NCI-H460 (cell line): ENCODE measurements at places on chromosomes 4 and X.
A peak's percentile ranks its signal among the peaks of the same experiment; 100 is the strongest.

GRCh38 chr4:7838136-7838782 lies 101.4 kb downstream of the AFAP1 start:
- no peak for DNase-seq

GRCh38 chr4:23805450-23805851 lies 84.4 kb downstream of the PPARGC1A start:
- no peak for DNase-seq

DNA sequence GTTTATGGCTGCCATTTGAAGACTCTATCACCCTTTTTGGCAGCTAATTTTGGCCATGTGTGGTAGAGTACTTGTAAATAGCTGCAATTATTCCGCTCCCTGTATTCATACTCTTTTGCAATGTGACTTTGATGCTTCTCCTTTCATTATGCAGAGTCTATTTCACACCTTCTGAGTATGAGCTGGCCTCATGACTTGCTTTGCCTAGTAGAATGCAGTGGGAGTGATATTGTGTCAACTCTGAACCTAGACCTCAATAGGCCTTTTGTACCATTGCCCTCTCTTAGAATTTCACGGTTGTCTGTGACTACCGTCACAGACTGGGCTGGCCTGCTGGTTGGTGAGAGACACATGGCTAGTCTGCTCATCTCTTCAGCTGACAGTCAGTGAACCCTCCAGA lies 118.8 kb downstream of the DDIT4L start:
- peak; percentile 74 for DNase-seq

- DNase-seq, result peak; percentile 22
Observed at GRCh38 chr4:77358315-77358928, 201.4 kb downstream of the CCNG2 start.

DNA sequence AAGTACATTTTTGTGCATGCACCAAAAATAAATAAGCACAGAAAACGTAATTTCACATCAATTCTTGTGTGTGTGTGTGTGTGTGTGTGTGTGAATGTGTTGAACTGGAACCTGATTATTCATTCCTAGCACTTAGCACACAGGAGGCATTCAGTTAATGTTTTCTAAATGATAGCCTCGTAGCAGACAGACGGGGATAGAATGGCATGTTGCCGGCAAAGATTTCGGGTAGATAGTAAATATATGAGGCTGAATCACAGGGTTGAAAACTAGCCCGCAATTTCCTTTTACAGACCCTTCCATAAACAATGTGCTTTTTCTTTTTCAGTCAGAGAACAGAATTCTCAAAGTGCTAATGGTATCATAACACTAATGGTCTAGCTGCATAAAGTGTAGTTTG lies 13.5 kb downstream of the MAOB start:
- DNase-seq, result no peak

DNA sequence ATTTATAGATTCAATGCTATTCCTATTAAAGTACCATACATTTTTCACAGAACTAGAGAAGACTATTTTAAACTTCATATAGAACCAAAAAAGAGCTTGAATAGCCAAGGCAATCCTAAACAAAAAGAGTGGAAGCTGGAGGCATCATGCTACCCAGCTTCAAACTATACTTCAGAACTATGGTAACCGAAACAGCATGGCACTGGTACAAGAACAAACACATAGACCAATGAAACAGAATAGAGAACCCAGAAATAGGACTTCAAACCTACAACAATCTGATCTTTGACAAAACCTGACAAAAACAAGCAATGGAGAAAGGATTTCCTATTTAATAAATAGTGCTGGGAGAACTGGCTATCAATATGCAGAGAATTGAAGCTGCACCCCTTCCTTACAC lies 134.2 kb upstream of the PAQR3 start:
- DNase-seq, result no peak
